Tongue (tissue), 3 donors: ENCODE measurements at places on chromosomes 5 and 9.

DNA sequence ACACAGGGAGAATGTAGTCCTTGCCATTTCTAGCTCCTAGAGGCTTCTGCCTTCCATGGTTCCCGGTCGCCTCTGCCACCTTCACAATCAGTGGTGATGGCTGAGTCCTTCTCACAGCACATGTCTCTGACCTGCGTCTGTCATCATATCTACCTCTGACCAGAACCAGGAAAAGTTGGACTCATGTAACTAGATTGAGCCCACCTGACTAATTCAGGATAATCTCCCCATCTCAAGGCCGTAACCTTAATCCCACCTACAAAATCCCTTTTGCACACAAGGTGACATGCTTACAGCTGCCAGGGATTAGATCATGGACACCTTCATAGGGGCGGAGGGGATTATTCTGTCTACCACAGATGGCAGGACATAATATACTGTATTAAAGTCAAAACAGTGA is 375.6 kb downstream of the ICE1 start:
- no peak for DNase-seq

- no peak for DNase-seq
These were observed 374.5 kb upstream of the RORB start for GRCh38 chr9:74122661-74123060.

- DNase-seq: no peak
These were observed 44.8 kb upstream of the STARD4 start for GRCh38 chr5:111557111-111557510.

- no peak for DNase-seq
These were observed 74.3 kb downstream of the LMX1B start for GRCh38 chr9:126687930-126688461.

GRCh38 chr9:5073701-5074100 is 88.6 kb downstream of the JAK2 start:
- DNase-seq: peak; percentile 13

- DNase-seq: no peak
These were observed 599 bp downstream of the LYRM7 start for GRCh38 chr5:131171276-131171810.

DNA sequence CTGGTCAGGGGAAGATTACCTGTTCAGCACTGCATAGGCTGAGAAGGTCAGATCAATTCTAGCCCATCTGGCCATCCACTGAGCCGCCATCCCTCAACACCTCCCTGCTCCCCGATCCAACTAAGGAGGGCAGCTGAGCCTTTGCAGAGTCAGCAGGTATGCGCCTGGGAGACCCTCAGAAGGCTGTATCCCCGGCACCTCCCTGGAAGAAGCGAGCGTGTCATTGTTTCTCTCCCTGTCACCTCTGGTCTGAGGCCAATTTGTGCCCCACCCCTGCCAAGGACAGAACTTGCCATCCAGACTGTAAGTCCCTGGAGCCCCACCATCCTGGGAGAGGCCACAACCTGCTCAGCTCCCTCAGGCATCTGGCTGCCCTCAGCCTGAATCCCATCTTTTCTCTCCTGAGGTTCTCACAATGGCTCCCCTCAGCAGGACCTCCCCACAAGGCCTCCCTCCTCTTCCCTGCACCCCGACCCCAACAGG is 2.6 kb downstream of the CLTB start:
- no peak for DNase-seq

GRCh38 chr5:163964671-163965070 is 459.3 kb downstream of the MAT2B start:
- peak; percentile 67 for DNase-seq
